ENCODE measurements at places on chromosomes 3 and 15.

GRCh38 chr3:180617049-180617448 is 15.1 kb downstream of the TTC14 start:
- DNase-seq = no peak

- DNase-seq = no peak
Measured at GRCh38 chr3:188649521-188649920, 495.6 kb downstream of the LPP start.

DNA sequence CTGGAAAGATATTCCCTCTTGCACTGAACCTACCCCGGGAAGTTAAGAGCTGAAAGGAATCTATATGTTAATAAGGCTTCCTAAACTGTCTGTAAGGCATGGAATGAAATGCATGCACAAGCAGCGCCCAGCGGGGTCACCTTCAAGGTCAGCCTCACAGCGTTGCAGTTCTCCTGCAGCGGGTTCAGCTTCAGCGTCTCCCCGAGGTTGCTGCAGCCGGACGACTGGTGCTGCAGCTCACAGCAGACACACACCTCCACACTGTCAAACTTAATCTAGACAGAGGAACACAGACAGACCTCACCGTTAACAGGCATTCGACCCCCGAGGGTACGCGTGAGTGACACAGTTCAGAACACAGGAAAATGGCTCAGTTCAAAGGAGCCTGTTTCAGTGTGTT is 73.3 kb downstream of the NSMCE3 start:
- no peak for DNase-seq

GRCh38 chr15:75213212-75213767 is 11.6 kb downstream of the C15orf39 start:
- DNase-seq = no peak

- DNase-seq = no peak
Measured at GRCh38 chr3:161293381-161293780, 72.3 kb downstream of the NMD3 start.

GRCh38 chr15:96117270-96117669 is 213.2 kb upstream of the NR2F2 start:
- no peak for DNase-seq

GRCh38 chr3:30273304-30274072 is 332.9 kb upstream of the TGFBR2 start:
- no peak for DNase-seq

GRCh38 chr15:78872155-78872971 is at the start of gene MORF4L1:
Gene MORF4L1, plus strand, starts transcription at chr15:78872890. Its CDS starts 128 bp downstream, at chr15:78873018.
- DNase-seq = peak; percentile 86

GRCh38 chr15:92082006-92082843 is 228.7 kb downstream of the SLCO3A1 start:
- peak; percentile 3 for DNase-seq

GRCh38 chr15:90887037-90887481 is 2.8 kb downstream of the FES start:
- no peak for DNase-seq

DNA sequence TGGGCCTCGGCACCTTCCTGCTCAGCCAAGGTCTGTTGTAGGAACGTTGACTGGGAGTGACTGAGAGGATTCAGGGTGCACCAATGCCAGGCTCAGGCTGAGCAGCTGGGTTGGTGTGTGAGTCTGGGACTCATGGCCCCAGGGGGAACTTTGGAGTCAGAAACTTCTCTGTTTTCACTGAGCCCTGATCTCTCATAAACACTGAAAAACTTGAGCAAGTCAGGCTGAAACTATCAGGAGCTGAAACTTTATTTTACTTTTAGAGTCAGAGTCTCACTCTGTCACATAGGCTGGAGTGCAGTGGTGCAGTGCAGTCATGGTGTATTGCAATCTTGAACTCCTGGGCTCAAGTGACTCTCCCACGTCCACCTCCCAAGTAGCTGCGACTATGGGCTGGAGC is 3.0 kb downstream of the TRAK1 start:
- no peak for DNase-seq

DNA sequence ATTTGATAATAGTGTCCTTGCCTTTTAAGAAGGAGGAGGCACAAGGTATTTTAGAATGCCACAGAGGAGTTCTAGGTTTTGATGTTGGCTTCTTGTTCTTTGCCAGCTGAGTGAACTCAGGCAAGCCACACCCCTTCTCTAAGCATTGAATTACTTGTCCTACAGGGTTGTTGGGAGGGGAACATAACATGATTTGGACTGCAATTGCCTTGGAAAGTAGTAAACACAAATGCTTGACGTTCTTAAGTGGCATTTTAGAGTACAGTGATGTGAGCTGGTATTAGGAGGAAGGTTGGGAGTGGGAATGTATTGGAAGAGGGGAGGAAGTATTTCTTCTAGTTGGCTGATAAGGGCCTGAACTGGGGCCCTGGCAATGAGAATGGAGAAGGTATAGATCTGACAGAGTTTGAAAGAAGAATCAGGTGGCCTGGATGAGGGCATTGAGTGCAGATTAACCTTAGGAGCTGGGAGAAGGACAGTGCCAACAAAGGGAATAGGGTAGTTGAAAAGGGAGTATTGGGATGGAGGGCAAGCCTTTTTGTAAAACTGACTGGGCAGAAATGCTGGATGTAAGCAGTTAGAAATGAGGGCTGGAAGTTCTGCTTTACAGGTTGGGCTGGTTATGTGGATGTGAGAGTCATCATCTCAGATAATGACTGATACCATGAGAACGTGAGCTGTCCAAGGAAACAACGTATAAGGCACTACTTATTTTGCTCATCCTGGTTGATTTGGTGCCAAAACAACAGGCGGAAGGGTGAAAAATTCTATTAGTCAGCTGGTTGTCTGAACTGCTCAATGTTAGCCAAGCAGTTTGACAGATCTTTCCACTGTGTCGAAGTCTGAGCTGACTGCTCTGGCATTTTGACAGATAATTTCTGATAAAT is 16.7 kb downstream of the KAT2B start:
- peak; percentile 67 for DNase-seq

DNA sequence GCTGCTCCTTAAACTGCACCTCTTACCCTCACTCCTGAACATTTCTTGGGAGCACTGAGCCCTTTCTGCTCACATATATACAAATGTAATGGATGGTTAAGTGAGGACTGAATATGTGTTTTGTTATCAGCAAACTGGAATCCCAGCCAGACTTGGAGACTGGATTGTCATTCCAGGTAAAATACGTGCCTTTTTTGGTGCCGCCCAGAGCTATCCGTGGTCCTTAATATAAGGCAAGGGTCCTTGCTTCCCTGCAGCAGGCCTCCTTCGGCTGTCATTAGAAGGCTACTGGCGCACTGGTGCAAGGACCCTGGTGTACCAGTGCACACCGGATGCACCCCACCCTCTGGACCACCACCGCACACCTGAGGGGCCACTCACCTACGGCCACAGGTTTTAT is 1.1 kb upstream of the GABRB3 start:
- DNase-seq = no peak

DNA sequence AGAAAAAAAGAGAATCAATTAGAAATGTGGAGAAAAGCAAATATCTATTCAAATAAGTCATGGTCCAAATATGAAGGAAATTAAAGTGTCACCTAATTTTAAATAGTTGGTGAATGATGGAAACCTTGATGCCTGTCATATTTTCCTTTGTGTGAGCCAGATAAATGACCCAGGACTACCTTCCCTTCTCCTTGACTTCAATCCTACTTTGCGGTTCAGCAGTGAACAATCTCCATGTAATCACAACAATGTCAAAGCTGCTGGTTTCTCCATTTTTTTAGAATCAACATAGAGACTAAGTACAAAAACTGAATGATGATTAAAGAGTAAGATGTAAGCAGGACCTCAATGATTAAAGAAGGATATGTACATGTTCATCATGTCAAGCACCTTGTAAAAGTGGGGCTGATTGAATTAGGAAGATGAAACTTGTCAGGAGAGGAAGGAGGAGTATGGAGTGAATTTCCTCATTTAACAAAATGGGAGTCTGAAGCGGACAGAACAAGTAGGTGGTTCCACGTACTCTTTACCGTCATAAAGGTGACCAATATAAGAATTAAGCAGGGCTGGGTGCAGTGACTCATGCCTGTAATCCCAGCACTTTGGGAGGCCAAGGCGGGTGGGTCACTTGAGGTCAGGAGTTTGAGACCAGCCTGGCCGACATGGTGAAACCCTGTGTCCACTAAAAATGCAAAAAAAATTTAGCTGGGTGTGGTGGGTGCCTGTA is 43.1 kb downstream of the TRPM1 start:
- DNase-seq = no peak

DNA sequence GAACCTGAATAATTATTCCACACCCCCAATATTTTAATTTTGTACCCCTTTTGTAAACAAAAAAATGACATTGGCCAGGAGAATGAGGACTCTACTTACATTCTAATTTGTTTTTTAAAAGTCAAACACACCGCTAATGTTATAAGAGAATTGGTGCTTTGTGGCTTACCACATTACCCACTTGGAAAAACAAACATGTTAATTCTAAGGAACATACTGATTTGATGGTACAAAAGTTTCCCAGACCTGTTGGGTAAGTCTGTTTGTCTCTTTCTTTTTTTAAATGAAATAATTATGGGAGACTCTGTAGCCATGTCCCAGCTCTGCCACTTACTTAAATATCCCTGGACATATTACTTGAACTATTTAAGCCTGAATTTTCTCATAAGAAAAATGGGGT is 352.5 kb upstream of the C2CD4B start:
- no peak for DNase-seq

DNA sequence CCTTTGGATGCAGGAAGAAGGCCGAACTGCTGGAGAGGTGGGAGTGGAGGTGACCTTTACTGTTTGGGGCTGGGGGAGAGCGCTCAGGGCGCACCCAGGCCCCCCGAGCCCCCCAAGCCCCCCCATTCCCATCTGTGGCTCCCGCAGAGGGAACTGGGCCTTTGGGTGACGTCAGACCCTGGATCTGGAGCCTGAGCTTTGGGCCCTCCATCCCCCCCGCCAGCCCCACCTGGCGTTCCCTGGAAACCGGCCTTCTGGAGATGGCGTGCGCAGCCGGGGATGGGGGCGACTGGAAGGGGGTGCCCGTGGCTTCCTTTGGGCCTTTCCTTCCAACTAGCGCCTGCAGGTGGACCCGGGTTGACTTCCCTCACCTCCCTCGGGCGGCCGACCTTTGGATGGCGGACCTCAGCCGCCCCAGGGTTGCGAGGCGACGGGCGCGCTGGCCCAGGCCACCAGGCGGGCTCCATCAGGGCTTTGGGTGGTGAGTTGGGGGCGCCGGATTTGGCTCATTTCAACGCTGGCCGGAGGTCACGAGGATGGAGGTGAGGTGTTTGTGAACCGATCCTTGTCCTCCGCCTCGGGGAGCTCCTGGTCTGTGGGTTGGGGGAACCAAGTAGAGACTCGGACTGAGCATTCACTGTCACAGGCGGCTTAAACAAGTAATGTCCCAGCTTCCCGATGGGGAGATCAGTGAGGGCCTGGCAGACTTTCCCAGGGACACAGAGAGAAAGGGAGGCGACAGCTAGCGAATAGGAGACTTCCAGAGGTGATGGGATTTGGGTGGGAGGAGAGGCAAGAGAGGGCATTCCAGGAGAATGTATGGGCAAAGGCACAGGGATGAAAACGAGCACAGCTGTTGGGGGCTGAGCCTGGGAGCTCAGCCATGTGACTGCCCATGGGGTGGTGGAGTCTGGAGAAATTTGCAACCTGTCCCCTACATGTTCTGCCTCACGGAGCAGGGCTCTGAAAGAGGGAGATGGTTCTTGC is 709 bp downstream of the SCAMP5 start:
- DNase-seq = no peak

DNA sequence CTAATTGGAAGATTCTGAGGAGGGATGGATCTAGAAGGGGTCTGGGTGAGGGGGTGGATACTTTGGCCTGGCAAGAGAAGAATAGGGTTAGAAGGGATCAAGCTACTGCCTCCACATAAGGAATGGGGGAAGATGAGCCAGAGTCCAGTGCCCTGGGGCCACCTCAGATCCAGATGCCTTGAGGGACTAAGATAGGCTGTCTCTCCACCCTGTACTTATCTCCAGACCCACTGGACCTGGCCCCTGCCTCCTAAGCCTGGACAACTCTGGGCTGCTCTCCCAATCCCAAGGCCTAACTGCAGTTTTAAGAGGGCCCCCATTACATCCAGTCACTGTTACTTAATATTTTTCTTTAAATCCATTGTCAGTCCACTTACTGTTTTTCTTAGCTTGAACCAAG is 2.0 kb downstream of the DVL3 start:
- no peak for DNase-seq

DNA sequence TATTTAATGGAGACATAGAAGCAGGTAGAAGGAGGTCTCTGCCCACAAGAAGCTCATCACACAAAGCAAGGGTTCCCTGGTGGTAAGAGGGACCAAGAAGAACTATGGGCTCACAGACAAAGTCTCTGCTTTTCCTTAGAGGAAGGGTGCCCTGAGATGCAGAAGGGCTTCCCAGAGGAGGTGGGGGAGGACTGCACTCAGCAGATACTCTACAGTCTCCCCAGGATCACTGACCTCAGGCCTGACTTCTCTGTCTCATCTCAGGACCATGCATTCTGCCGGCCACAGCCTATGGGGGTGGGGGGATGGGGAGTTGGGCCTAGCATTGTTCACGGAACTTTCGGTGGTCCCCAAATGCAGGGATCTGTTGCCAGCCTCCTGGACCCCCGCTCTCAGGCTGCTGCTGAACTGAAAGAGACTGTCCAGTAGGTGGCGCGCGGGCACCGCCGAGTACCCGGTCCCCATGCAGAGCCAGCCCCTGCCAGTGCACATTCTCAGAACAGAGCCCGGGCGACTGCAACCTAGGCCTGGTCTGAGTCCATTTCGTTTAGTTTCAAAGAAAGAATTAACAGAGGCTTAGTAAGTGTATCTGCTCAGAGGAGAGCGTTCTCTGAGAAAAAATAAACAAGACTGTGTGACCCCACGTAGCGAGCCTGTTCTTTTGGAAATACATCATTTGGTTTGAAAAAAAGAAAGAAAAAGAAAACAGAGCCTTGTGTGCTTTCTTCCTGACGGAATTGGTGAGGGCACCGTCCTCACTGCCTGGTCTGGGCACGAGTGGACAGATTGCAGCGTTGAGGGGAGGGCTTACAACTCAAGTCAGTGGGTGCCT is 74.1 kb downstream of the LRTM1 start:
- peak; percentile 11 for DNase-seq

DNA sequence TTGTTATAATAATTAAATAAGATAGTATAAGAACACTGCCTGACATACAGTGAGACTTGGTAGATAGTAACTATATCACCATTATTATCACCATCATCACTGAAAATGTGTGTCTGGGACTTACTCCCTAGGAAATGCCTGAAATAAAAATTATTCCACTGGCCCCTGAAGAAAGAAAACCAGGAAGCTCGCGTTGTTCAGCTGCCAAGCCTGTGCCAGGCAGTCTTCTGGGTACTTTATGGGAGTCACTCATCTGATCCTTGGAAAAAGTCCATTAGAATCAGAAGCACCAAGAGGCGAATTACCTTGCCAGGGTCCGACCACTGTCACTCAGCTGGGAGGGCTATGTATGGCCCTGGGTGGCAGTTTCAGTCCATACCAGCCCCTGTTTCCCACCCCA is 220.3 kb upstream of the TPM1 start:
- no peak for DNase-seq

GRCh38 chr15:49688135-49688790 is 67.4 kb downstream of the DTWD1 start:
- DNase-seq = no peak

- no peak for DNase-seq
Measured at GRCh38 chr3:64327100-64327804, 102.0 kb upstream of the PRICKLE2 start.
